H4 (cell line): ENCODE measurements at places on chromosomes 4 and X. TPM values are rescaled to one million over a fixed set of nuclear protein-coding genes. Genes with fewer than 3 reads are reported as not detected.

The HMX1 gene
- 5.1 and 7.3 TPM in 2 replicates for total RNA-seq

The L1CAM gene
- 7.9 and 9.7 TPM in 2 replicates for total RNA-seq

The SLBP gene
- 165 and 185 TPM in 2 replicates for total RNA-seq

The FHIP1A gene
- 1.8 and 5.5 TPM in 2 replicates for total RNA-seq

The MAP7D3 gene
- 17.9 and 19.3 TPM in 2 replicates for total RNA-seq

The NUDT6 gene
- 11.4 and 11.7 TPM in 2 replicates for total RNA-seq

The CITED1 gene
- total RNA-seq: 0.33 and 1.1 TPM in 2 replicates

The P2RY10 gene
- not detected in 2 replicates for total RNA-seq

The GLUD2 gene
- total RNA-seq: 0.10 and 0.43 TPM in 2 replicates

The S100G gene
- total RNA-seq: not detected in 2 replicates

The MAGEB5 gene
- total RNA-seq: not detected in 2 replicates

The PRSS12 gene
- total RNA-seq: 6.7 and 12.2 TPM in 2 replicates

The HTATSF1 gene
- 47.6 and 58.8 TPM in 2 replicates for total RNA-seq

The TLR7 gene
- 0.04 TPM in 1 of 2 replicates, not detected in the other for total RNA-seq

The COX7B2 gene
- total RNA-seq: not detected in 2 replicates

The PLXNB3 gene
- total RNA-seq: 0.60 and 1.6 TPM in 2 replicates

The UGT2A3 gene
- total RNA-seq: not detected in 2 replicates

The PAGE2 gene
- total RNA-seq: 0.48 TPM in 1 of 2 replicates, not detected in the other

The ZIC3 gene
- 0.02 TPM in 1 of 2 replicates, not detected in the other for total RNA-seq

The WDR1 gene
- 189 and 209 TPM in 2 replicates for total RNA-seq

The CENPVL1 gene
- total RNA-seq: not detected in 2 replicates

The HS3ST1 gene
- 0.35 and 0.45 TPM in 2 replicates for total RNA-seq
